Activated CD4-positive, alpha-beta T cell treated with anti-CD3 and anti-CD28 coated beads for 4 hours (primary cell): ENCODE measurements at places on chromosomes 3 and 15.

DNA sequence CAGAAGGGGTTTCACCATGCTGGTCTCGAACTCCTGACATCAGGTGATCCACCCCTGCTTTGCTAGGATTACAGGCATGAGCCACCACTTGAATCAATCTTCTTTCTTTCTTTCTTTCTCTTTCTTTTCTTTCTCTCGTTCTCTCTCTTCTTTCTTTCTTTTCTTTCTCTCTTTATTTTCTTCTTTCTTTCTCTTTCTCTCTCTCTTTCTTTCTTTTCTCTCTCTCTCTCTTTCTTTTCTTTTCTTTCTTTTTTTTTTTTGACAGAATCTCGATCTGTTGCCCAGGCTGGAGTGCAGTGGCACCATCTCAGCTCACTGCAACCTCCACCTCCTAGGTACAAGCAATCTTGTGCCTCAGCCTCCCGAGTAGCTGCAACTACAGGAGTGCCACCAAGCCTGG, 37.9 kb upstream of the PIK3CB start:
- DNase-seq, result no peak

DNA sequence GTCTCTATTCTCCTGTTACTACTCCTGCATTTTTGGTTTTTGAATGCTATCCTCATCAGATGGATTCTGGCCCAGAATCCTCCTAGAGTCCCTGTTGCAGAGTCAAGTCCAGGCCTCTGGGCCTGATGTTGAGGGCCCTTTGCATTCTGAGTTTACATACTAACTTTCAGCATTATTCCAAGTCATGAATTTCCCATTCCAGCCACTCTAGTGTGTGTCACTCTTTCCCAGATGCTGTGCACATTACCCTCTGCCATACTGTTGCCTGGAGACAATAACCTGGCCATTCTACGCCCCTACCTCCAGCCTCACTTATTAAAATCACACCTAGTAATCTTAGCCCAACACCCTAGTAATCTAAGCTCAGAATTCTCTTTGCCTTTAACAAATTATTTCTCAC, 53.4 kb downstream of the GXYLT2 start:
- no peak for DNase-seq

DNA sequence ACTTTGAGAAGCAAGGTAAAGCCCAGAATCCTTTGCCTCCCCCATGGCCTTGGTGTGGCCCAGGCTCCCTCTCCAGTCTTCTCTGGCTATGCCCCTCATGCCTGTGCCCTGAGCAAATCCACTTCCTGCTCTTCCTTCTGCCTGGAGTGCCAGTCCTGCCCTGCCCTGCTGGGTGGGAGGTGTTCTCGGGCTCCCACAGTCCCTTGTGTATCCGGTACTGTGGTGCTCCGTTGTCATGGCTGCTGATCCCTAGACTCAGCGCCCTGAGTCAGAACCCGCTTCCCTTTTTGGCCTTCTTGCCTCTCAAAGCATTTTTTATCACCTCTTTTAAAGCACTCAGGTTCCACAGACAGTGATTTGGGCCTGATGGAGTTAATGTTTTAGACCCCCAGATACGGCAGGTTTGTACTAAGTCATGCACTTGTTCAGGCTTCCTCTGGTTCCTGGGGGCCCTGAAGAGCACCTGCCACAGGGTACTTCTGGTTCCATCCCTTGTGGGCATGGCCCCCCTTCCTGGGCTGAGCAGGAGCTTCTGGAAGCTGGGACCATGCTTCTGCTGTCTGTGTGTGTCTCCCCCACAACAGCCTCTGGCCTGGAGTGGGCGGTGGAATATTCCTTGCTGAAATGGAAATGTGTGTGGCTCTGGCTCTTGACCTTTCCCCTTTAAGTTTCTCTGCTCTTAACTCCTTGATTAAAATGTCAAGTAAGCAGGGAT, 29.6 kb upstream of the ADAMTS7 start:
- DNase-seq, result no peak

GRCh38 chr3:66957367-66957766, 40.7 kb upstream of the KBTBD8 start:
- no peak for DNase-seq

DNA sequence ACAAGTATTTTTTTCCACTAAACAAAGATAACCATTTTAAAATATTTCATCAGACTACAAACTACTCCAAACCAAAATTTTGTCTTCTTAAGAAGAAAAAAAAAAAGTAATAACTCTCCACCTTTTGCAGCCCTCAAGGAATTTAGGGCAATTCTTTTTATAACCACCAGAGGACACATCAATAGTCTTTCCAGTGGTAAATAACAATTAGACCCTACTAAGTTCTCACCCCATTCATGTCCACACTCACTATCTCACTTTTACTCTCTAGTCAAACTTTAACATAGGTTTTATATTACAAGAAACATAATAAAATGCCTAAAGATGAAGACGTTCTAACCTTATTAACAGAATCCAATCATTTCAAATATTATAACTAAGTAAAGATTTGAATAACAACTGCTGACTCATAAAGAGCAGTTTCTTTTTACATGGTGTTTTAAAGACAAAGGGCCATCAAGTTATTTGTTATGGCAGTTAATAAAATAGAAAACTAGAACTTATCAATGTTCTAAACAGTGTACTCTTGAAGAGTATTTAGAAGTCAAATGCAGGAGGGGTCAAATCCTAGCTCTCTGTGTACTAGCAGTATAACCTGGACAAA, 33.0 kb downstream of the CCDC39 start:
- DNase-seq, result no peak

- DNase-seq, result no peak
Measured at GRCh38 chr3:59040902-59041301, 8.9 kb downstream of the CFAP20DC start.

GRCh38 chr3:69669070-69669469, 70.2 kb upstream of the MITF start:
- no peak for DNase-seq

DNA sequence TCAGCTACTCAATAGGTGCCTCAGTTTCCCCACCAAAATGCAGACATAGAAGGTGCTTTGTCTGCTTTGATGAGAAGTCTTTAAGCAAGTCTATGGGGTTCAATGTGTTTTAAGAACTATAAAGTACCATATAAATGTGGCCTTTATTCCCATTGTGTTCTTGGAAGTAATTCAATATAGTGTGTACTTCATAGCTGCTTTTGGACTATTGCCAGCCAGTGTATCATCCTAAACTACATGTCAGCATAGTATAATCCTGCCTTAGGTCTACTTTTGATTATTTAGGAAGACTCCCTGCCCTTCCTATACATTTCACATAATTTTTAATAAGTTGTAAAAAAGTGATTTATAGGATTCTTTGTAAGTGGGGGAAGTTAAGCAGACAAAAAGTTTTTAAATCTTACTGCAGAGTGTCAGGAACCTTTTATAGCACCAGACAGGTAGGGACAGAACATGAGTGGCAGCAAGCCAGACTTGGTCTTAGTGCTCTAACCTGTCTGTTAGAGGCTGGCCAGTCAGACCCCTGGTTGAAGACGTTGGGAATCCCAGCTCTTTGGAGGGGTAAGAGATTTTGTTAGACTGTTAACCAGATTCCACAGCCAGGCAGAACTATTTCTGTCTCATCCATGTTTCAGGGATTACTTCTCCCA, 48.4 kb downstream of the MLH1 start:
- no peak for DNase-seq

DNA sequence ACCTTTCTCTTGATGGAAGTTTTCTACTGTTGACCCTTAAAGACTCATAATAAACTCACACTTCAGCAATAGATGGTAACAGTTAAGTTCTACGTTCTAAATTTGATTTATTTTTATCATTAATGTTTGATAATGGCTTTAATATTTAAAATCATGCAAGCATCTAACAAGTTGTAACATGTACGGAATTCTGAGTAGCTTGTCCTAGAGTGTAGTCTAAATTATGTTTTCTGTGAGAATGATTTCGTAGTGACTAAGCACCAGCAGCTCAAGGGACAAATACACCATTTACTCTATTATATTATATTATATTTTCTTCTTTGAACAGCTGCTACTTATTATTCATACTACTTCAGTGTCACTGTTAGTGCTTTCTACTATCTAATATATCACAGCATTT, 345.6 kb downstream of the NLGN1 start:
- no peak for DNase-seq

DNA sequence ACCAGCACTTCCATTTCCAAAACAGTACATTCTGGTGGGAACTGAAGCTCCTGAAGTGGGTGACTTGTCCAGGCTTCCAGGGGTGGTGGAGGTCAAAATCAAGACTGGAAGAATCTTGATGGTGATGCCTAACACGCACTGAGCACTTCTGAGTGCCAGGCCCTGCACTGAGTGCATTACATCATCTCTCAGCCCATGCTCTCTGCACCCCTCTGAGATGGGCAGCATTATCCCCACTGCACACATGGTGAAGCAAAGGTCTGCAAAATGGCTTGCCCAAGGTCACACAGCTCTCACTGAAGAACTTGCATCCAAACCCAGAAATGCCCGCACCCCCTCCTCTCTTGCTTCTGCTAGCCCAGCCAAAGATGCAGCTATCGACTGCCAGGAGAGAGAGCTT, 36.9 kb downstream of the NTRK3 start:
- DNase-seq, result no peak
